ENCODE measurements at places on chromosomes 13 and 19. TPM values are rescaled to one million over a fixed set of nuclear protein-coding genes. Genes with fewer than 3 reads are reported as not detected.

The KLK11 gene
- total RNA-seq, result not detected

The TNFSF9 gene
- total RNA-seq, result not detected

The NLRP4 gene
- not detected for total RNA-seq

The ZNF564 gene
- 8.9 TPM for total RNA-seq

The KLK1 gene
- not detected for total RNA-seq

The ZNF208 gene
- 0.25 TPM for total RNA-seq

The KLK3 gene
- total RNA-seq, result not detected

The DLL3 gene
- total RNA-seq, result 0.12 TPM

The ONECUT3 gene
- not detected for total RNA-seq

The KCNC3 gene
- not detected for total RNA-seq

The GFY gene
- 0.11 TPM for total RNA-seq

The VAV1 gene
- not detected for total RNA-seq

The CYP4F22 gene
- total RNA-seq, result not detected

The MBD3L2 gene
- total RNA-seq, result not detected

The ZNF225 gene
- 5.9 TPM for total RNA-seq

Measured in uterine smooth muscle cell (primary cell).